ENCODE measurements at places on chromosomes 5 and 9.

GRCh38 chr9:84669013-84669287 is 579 bp upstream of the NTRK2 start:
- no peak for DNase-seq

DNA sequence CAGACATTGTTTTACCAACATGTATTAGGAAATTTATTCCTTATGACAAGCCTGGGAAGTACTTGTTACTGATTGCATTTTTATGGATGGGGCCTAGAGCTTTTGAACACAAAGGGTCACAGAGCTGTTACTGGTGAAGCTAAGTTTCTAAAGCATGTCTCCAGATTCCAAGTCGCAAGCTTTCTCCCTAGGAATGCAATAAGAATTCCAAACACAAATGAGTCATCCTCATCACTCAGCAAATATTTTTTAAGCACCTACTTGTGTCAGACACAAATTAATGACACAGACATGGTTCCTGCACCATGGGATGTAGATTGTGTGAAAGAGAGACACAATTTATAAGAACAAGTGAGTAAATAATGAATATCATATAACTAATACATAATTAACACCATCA is 11.0 kb upstream of the SH3RF2 start:
- no peak for DNase-seq

GRCh38 chr9:14340994-14341393 is 27.1 kb upstream of the NFIB start:
- DNase-seq = no peak

GRCh38 chr9:21070171-21070571 is 7.6 kb downstream of the IFNB1 start:
- DNase-seq = no peak

- DNase-seq = no peak
These were observed 240.5 kb upstream of the TUSC1 start for GRCh38 chr9:25918761-25919160.

- no peak for DNase-seq
These were observed 235.5 kb upstream of the ACTBL2 start for GRCh38 chr5:57718155-57718554.

DNA sequence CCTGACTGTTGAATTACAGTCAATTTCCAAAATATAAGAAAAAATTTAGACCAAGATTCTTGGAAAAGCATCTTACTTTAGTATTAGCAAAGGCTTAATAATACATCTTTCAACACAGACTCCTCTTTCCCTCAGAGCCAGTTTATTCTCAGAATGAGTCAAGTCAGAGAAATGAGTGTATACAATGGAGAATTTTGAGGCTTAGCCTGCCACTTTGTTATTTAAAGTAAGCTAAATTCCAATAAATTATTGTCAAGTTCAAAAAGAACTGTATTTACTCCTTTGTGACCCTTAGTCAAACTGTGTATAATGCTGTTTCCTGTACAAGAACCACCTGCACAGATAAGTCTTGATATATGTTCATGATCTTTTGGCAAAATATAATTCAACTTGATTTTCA is 428.5 kb upstream of the ITGA1 start:
- DNase-seq = no peak

GRCh38 chr9:130630071-130630450 is 34.3 kb upstream of the PRDM12 start:
- DNase-seq = no peak

DNA sequence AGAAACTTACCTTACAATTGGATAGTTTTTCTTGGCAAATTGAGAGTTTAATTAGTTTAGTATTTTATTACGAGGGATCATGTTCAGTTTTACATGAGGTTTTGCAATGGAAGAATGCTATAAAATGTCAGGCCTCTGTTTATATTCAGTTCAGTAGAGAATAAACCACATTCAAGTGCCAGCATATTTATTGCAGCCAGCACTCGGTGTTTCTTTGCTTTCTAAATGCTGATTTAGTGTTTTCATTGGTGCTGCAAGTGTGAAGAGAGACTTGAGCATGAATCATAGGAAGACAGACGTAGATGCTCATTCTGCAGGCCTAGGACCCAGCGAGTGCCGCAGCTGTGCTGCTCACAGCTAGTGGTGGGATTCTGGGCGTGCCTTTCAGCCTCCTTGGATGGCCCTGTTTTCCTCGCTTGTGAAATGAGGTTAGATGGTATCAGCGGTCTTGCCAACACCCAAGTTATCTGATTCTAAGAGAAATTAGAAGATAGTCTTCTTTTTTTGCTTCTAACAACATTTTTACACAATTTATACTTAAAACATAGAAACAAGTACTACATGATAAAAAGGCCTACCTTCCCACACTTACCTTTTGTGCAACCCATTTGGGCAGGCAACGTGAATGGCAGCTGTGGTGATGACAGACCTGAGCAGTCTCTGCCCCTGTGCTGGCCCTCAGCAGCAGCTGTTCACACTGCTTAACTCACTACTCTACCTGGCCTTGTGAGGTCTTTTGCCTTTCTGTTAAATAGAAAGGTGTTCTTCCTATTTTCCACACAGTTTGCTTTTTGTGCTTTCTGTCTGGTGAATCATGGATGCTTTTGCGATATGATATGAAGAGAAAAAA is 26.8 kb upstream of the TNFAIP8 start:
- peak; percentile 82 for DNase-seq

DNA sequence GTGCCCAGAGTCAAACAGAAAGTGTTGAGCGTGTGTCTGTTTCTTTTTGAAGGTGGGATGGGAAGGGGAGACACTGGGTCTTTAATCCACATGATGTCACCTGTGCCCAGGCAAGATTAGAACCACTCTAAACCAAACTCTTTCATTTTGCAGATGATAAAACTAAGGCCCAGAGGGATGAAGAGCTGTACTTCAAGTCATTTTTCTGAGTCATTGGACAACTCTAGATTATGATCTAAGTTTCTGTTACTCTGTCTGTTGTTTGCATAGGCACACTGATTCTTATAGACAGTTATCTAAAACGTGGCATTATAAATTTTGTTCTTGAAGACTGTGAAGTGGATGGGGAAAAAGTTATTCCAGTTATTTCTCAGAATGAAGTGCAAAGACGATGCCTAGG is 48.8 kb downstream of the MAST4 start:
- DNase-seq = no peak

DNA sequence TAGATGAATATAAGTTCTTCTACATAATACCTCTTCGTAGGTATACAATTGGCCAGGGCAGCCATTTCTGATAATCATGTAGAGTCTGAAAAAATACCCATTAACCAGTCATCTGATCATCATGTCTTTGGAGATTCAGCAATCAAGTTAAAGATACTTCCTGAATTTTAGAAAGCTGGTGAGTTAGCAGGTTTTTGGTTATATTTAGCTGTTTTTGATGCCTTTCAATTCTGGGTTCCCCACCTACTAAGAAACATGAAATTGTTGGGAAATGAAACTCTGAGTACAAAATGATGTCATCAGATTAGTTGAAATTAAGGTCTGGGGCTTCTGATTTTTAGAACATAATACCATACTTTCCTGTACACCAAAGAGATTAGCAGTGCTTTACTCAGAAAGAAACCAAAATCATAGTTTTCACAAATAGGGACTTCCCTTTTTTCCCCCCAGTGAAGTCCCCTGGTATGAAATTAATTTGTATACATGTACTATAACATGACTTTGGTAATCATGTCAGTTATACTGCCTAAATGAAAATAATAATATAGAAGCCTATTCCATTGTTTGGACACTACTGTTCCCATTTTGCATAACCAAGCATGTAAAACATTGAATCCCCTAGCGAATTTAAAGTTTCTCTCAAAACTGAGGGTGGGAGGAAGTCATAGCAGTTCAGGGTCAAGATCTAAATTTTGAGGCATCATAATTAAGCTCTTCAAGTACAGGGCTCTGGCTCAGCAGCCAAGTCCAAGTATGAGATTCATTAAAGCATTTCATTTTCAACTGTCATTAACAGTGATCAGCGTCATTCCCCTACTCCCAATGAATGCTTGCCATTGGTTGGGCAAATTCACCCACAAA is 17.9 kb downstream of the PRLR start:
- no peak for DNase-seq

DNA sequence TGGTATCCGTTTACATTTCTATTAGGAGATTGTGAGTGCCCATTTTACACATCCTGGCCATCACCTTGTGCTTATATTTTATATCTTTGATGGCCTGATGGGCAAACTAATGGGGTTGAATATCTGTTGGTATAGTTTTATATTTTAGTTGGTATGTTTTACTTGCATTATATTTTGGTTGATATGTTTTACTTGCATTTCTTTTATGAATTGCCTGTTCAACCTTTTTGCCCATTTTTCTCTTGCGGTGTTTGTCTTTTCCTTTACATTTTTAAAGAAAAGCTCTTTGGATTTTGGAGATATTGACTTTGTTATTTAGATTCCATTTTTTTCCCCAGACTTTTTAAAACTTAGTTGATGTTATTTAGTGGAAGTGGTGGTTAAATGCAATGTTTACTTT is 14.6 kb downstream of the ZNF618 start:
- no peak for DNase-seq

DNA sequence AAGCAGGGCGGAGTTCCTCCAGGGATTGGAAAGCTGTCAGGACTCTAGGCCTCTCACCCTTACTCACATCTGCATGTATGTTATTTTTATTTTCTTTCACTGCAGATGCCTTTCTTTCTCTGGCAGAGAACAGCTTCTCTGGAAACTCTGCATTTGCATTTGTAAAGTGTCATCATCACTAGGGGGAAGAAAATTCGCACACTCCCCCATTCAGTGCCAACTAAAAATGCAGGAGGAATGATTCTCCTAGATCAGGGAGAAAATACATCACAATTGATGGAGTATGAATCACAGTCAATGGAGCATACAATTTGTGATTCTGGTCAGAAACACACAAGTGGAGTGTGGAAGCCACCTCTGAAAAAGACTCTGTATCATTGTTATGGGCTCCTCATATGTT is 351.4 kb upstream of the FTMT start:
- DNase-seq = no peak

DNA sequence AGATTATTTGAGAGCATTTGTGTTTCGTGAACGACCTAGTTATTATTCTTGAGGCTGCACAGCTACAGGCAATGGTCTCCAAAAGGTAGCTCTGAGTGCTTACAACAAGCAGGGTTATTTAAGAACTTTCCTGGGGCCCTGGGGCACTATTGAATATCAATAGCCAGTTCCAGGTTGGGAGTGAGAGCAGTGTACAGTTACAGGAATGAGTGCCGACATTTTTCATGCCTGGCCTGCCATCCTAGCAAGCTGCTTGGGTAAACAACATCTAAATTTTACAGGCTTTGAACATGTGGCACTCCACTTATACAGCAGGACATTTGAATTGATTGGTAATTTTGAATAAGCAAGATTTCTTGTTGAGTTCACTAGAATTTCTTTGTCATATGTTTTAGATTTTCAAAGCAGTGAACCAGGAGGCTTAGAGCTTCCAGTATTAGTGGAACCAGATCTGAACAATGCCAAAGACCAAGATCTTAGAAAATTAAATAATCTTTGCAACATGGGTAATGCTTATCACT is 171.9 kb upstream of the GDNF start:
- no peak for DNase-seq

GRCh38 chr5:14148890-14149671 is 5.9 kb downstream of the TRIO start:
- DNase-seq = no peak

DNA sequence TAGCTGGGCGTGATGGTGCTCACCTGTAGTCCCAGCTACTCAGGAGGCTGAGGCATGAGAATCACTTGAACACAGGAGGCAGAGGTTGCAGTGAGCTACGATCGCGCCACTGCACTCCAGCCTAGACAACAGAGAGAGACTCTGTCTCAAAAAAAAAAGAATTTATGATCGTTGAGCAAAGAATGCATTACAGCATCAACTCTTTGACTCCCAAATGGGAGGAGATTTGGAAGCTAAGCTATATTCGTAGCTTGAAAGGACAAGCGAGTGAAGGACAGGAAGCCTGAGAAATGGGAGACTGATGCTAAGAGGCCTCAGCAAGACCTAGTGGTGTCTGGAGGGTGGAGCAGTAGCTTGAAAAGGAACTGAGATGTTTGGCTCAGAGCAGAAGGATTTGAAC is 10.3 kb upstream of the CCIN start:
- no peak for DNase-seq

- no peak for DNase-seq
These were observed 19.2 kb upstream of the NANS start for GRCh38 chr9:98037357-98037756.

- DNase-seq = no peak
These were observed 175.4 kb downstream of the RGS3 start for GRCh38 chr9:113638897-113639296.

GRCh38 chr5:139414581-139415130 is 10.8 kb upstream of the SPATA24 start:
- no peak for DNase-seq

GRCh38 chr5:137845472-137845871 is 22.2 kb upstream of the MYOT start:
- no peak for DNase-seq

GRCh38 chr9:33813712-33814641 is 3.0 kb upstream of the UBE2R2 start:
- peak; percentile 74 for DNase-seq

DNA sequence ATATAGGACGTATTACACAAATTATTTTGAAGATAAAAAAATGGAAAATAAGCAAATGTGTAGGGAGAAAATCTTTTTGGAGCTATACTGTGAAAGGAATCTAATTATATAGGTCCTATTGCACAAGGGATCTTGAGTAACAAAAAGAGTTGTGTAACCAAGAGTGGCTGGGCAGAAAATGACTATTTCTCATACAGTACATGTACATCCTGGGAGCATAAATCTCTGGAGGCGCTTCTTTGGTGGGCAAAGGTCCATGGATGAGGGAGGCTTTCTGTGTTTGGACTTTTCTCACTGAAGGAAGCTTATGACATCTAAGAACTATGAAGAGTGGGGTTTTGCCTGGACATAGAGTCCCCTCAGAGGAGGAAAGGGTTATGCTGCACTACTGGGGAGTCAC is 29.8 kb downstream of the ANKS6 start:
- no peak for DNase-seq

DNA sequence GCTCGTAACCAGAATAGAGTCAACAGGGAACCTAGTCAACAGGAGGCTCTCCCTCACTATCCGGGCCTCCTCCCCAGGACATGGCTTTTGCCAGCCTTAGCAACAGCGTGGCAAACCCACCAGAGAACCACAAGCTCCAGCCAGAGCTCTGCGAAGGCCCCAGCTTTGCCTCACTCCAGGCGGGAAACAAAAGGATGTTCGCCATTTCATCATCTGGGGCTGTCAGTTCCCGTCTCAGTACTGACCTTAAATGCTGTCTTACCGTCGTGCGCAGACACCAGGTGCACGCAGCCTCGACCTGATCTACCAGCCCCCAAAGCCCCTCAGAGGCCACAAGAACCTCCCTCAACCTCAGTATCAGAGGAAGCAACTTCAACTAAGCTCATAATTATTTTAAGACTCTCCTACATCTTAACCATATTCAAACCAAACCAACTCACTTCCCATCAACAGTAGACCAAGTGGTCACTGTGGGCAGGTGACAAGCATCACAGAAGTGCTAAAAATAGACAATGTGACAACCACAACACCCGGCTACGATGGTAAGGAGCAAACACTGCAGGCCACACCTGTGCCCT is 71.4 kb downstream of the SEMA4D start:
- DNase-seq = peak; percentile 56
